ENCODE measurements at places on chromosomes 16 and 17. TPM values are rescaled to one million over a fixed set of nuclear protein-coding genes. Genes with fewer than 3 reads are reported as not detected.

The CAVIN1 gene
- polyA plus RNA-seq: 71.0 TPM

The KRT34 gene
- not detected for polyA plus RNA-seq

The HAP1 gene
- 0.39 TPM for polyA plus RNA-seq

The PERCC1 gene
- 1.3 TPM for polyA plus RNA-seq

The KRT23 gene
- 0.18 TPM for polyA plus RNA-seq

The OR3A3 gene
- polyA plus RNA-seq: not detected

The LGALS9 gene
- polyA plus RNA-seq: 30.0 TPM

DNA sequence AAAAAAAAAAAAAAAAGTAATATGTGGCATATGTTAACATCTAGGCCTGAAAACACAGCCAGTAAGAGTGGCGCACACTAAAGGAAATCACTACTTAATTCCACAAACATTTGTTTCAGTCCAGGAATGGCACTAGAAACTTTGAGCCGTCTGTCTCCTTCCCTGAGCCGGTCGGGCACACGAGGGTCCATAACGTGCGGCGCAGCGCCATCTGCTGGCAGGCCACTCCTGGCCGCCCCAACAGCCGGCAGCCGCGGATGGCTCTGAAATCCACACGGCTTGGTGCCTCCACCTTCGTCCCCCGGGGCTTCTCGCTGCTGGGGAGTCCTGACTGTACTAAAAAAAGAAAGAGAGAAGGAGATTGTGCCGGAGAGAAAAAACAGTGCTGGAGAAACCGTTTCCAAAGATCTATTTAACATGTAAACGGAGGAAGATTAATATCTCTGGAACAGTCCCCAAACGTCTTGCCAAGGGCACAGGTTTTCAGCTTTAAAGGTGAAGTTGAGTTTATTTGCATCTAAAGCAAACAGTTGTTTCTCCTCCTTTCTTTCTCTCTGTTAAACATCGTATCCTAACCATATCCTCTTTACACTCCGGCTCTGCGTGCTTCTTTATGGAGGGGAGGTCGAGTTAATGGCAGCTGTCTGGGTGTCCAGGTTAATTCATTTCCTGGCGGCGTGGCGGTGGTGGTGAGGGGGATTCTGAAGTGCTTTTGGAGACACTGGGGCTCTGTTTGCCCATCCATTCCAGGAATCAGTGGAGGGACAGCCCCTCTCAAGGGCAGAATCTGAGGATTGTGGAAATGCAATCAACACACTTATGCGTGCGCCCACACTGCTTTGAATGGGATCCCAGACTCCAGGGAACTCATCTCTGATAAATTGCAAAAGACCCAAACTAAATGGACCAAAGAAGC is 611.3 kb upstream of the SALL1 start:
- H3K4me1 ChIP-seq: peaks cover 3% of the 10 kb centered on the region
- peak; percentile 61 for DNase-seq
- H3K4me3 ChIP-seq: no peak overlapping the region

GRCh38 chr17:56624309-56624708 is 30.8 kb downstream of the NOG start:
- H3K36me3 ChIP-seq: no peaks in the 10 kb centered on the region
- no peaks in the 10 kb centered on the region for H3K4me1 ChIP-seq
- peaks cover 6% of the 10 kb centered on the region for H3K27me3 ChIP-seq
- H3K4me3 ChIP-seq: no peak overlapping the region

DNA sequence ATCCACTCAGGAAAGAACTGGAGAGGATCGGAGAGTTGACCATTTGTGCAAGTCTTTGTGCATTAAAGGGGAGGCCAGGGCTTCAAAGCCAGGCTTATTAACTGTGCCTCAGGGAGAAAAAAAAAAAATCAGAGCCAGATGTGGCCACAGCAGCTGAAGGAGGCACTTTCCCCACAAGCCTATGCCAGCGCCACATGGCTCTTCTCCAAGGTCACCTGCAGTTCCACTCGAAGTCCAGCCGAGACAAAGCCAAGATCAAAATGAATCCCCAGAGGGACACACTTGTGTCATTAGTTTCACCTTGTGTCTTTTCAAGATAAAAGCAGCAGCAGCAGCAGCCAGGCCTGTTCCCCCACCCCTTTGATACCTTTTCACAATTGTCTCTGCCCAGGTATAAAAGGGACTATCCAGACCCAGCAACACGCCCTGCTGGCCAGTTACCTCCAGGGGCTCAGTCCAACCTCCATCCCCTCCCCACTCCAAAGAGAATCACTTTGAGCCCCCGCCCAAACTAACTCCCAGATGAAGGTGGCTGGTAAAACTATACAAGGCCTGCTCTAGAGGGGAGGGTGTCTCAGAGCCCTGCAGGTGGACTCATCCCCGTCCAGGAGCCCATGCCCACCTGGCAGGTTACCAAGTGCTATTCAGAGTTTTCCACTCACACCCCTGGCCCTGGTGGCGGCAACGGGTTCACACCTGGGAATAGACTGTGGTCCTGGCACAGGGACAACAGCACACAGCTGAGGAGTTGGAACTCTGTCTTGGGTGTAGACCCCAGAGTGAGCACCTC is 29.2 kb downstream of the AXIN2 start:
- peak; percentile 39 for DNase-seq
- no peak overlapping the region for H3K4me3 ChIP-seq
- H3K36me3 ChIP-seq: peaks cover 58% of the 10 kb centered on the region
- peaks cover 28% of the 10 kb centered on the region for H3K4me1 ChIP-seq
- no peaks in the 10 kb centered on the region for H3K27me3 ChIP-seq

GRCh38 chr17:4969047-4969550 is 1.5 kb upstream of the SPAG7 start:
- peak overlapping the region; percentile 83 for H3K4me3 ChIP-seq
- DNase-seq: no peak
- H3K27me3 ChIP-seq: no peaks in the 10 kb centered on the region

DNA sequence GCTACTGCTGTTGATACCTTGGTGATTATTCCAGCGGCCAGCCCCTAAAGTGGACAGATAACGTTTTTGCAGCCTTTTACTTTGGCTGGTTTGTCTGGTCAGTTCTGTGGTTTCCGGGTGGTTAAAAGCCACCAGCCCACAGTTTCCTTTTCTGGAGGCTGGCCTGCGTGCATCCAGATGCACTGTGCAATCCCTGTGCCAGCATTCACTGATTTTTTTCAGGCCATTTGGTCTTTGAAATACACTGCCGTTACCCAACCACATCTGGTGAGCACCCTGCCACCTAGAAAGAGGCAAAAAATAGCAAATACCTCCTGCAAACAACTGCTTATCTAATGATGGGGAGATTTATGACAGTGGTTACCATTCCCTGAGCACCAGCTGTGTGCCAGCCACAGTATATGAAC is 797 bp downstream of the NUDT7 start:
- H3K4me1 ChIP-seq: peaks cover 5% of the 10 kb centered on the region
- peak overlapping the region; percentile 67 for H3K27ac ChIP-seq
- peak overlapping the region; percentile 56 for H3K4me3 ChIP-seq
- H3K36me3 ChIP-seq: no peaks in the 10 kb centered on the region
- DNase-seq: no peak

DNA sequence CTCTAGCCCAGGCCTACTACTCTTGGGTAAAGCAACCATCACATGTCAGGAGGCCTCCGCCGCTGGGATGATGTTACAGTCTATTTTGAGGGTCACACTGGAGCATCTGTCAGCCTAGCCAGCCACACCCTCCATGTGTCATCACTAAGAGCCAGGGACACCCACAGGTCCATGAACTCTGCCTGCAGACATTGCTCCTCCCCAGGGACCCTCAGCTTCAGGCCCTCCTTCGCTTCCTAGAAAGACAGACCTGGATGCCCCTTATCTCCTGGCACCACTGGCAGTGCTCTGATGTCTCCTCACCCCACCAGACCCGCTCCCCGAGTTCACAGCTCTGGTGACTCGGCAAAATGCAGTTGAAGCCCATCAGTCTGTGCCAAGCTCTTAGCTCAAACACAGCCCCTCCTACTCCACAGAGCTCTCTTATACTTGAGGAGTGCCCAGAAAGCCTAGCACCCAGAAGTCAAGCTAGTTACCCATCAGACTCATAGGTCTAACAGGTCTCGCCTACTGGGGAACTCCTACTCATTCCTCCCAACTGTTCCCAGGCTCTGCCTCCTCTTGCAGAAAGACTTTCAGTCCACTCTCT is 5.9 kb downstream of the RANBP10 start:
- no peak overlapping the region for H3K4me3 ChIP-seq
- DNase-seq: no peak
- H3K4me1 ChIP-seq: peaks cover 9% of the 10 kb centered on the region
- no peak overlapping the region for H3K27ac ChIP-seq

DNA sequence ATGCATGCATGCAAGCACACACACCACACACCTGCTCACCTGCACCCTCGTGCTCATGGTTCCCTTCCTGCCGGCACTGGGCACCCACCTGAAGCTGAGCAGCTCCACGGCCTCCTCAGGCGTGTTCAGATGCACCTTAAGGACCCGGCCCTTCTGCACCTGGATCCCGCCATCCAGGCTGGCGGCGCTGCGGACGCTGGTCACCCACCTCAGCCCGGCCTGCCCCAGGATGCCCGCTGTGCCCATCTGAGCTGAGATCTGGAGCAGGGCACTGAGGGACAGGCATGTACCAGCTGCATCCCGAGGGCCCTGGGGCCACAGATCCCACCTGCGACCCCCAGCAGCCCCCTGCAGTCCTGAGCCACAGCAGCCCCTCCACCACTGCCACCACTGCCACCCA is 110.0 kb downstream of the LITAF start:
- no peaks in the 10 kb centered on the region for H3K27me3 ChIP-seq
- no peaks in the 10 kb centered on the region for H3K36me3 ChIP-seq
- no peaks in the 10 kb centered on the region for H3K4me1 ChIP-seq
- no peak overlapping the region for H3K27ac ChIP-seq
- no peak for DNase-seq

DNA sequence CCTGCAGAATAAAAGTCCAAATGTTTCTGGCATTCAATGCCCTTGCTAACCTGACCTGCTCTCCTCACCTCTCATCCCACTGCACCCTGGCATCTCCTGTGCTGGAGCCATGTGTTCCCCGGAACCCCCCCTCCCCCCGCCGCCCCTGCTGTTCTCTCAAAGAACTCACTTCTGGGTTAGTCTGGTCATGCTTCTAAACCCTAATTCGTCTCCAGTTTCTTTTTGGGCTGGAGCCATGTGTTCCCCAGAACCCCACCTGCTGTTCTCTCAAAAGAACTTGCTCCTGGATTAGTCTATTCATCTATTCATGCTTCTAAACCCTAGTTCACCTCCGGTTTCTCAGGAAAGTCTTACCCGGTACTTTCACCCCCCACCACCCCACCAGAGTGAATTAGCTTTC is 808 bp upstream of the ALOX15 start:
- peaks cover 19% of the 10 kb centered on the region for H3K4me1 ChIP-seq
- H3K27ac ChIP-seq: no peak overlapping the region
- DNase-seq: no peak
- H3K27me3 ChIP-seq: peaks cover 41% of the 10 kb centered on the region
- H3K4me3 ChIP-seq: no peak overlapping the region

DNA sequence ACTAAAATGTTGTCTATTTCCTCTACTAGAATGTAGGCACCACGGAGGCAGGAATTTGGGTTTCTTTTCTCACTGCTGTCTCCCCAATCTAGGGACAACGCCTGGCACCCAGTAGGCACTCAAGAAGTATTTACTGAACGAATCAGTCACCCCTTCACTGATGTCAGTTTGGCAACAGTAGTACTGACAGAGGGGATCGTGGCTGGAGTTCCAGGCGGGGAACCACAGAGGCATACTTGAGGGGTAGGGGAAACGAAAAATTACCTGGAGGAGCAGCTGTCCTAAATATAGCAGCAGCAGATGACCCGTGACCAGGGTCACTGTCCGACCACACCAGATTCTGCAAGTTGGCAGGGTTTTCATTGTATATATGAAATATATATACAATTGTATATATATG is 33.3 kb downstream of the TRIM25 start:
- peaks cover 1% of the 10 kb centered on the region for H3K4me1 ChIP-seq
- H3K4me3 ChIP-seq: no peak overlapping the region
- no peak overlapping the region for H3K27ac ChIP-seq
- H3K36me3 ChIP-seq: no peaks in the 10 kb centered on the region

GRCh38 chr16:67951485-67951884 is 7.6 kb upstream of the LCAT start:
- no peak overlapping the region for H3K27ac ChIP-seq
- peaks cover 65% of the 10 kb centered on the region for H3K36me3 ChIP-seq
- H3K4me3 ChIP-seq: no peak overlapping the region
- no peaks in the 10 kb centered on the region for H3K27me3 ChIP-seq
- no peak for DNase-seq

DNA sequence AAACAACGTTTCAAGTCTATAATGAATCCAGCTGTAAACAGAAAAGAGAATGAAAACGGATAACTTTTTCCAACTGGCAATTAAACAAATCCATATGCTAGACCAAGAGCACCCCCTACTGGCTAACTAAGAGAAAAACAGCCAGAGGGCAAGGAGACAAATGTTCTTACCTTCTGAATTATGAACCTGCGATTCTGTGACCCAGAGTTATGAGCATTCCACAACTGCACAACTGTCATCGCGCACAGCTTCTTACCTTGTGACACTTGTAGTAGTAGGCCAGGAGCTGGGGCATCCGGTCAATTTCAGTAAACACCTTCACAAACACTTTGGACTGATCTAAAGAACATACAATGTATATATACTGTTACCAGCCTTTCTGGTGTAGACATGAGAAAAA is 18.6 kb downstream of the COG7 start:
- peak; percentile 45 for DNase-seq
- no peaks in the 10 kb centered on the region for H3K27me3 ChIP-seq
- no peak overlapping the region for H3K4me3 ChIP-seq
- peaks cover 46% of the 10 kb centered on the region for H3K36me3 ChIP-seq
